ENCODE measurements at places on chromosomes 13 and 19.

- DNase-seq: no peak
Observed at GRCh38 chr19:44588771-44589112, 24.6 kb upstream of the IGSF23 start.

DNA sequence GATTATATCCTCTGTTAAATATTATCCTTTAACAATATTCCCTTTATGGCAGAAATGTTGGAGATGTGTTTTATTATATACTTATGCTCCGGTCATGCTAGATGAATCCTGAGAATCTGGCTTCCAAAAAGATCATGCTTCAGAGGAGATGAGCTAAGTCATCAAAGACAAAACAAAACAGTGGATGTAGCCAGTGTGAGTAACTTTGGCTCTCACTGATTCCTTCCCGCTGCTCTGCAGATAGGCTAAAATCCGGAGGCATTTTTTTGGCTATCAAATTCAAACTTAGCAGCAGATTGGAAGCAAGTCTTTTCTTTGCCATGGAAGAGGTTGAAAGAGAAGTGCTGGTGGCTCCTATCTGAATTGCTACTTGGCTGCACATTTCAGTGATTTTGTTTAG lies 295.9 kb downstream of the GPC6 start:
- no peak for DNase-seq

GRCh38 chr19:295687-296370 lies 4.6 kb upstream of the PLPP2 start:
- no peak for DNase-seq

- DNase-seq: no peak
Observed at GRCh38 chr19:4939466-4939865, 29.4 kb upstream of the KDM4B start.

GRCh38 chr13:28056970-28057712 lies 43.2 kb downstream of the FLT3 start:
- no peak for DNase-seq

DNA sequence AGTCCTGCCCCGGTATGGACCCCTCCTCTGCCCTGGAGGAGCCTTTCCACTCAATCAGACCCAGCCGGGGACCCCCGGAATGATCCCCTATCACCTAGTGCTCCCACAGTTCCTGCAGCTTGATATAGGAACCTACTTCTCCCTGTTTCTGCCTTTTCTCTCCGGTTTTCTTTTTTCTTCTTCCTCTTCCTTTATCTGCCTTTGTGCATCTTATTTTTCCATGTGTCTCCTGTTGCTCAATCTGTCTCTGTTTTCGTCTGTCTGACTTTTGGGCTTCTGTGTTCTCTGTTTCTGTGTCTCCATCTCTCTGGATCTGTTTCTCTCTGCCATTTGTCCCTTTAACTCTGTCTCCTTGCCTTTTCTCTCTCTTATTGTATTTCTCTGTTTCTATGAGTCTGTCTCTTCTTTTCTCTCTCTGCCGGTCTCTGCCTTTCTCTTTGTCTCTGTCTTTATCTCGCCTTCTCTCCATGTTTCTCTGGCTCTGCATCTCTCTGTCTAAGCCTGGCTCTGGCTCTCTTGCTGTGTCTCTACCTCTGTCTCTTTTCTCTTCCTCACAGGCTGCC lies 10.0 kb downstream of the MEGF8 start:
- DNase-seq: no peak

GRCh38 chr13:99689955-99690354 lies 188.7 kb downstream of the TM9SF2 start:
- no peak for DNase-seq

DNA sequence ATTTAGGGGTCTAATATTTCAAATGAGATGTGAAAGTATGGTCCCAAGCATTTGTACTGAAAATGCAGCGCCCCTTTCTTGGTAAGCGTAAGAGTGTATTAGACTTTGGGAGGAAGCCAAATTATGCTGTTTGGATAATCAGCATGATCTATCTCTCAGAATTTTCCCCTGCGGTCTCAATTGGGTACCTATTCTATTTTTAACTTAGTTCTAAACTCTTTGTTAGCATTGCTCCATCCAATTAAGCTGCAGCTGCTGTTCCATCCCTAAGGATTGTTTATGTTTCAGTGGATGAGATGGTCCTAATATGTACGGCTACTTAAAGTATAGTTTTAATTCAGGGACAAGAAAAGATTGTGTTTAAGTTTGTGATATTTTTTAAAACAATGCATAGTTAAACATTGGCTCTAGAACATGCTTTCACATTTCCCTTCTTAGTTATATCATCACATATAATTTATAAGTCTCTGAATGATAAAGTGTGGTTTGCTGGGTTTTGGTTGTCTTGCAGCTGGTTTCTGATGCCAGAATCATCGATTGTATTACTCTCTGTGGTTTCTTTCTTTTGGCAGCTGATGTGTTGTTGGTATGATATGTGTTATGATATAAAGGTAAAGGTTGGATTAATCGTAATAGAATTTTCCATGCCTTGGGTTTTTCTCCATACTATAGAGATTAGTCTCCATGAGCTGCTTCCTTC lies 15.0 kb downstream of the POLR1D start:
- no peak for DNase-seq

DNA sequence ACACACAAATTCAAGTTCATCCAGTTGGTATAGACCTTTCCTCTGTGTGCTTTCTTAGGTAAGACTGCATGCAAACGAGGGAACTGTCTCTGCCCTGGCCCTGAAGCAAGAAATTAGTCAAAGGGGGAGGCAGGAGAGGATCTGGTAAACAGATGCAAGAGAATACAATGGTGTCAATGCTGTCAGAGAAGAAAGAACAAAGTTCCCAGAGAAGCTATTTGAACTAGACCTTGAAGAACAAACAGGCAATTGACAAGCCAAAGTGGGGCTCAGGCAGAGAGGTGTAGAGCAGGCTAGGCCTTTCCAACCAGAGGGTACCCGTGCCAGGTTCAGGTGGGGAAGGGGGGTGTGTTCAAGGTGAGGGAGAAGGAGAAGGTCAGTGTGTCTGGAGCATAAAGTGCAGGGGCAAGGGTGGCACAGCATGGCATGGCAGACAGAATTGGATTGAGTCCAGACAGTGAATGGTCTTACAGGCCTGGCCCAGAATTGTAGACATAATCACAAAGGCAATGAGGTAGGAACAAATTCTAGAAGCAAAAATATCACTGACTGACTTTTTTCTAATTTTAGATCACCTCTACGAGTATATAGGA lies 95.0 kb upstream of the STARD13 start:
- DNase-seq: no peak

DNA sequence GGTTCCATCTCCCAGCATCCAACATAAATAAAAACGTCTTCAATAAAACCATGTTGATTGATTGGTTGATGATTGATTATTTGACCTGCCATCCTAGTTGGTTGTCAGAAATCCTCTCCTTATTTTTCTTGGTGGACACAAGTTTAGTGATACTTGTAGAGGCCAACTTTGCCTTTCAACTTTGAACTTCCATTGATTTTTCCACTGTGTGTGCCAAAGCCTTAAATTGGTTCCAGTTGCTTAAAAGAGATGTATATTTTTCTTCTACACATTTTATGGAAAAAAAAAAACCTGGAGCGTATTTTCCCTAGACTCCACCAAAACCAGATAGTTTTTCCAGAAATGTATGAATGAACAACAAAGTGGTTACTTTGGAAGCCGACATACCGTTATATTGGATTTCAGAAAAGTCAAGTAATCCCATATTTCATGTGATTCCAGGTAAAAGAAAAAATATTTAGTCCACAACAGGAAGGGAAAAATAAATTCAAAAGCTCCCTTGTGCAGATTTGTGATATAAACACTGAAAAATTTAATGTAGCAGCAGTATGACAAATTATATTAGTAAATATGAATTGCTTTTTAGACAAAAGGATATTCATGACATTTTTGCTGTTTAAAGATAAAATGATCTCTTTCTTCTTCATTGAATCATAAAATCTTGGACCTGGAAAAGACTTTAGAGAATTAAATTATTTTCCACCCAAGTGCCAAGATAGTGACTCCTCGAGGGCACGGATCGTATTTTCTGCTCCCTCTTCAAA lies 85.2 kb downstream of the MBNL2 start:
- no peak for DNase-seq

- DNase-seq: peak; percentile 28
Observed at GRCh38 chr19:32404933-32405430, 588 bp upstream of the DPY19L3 start.

DNA sequence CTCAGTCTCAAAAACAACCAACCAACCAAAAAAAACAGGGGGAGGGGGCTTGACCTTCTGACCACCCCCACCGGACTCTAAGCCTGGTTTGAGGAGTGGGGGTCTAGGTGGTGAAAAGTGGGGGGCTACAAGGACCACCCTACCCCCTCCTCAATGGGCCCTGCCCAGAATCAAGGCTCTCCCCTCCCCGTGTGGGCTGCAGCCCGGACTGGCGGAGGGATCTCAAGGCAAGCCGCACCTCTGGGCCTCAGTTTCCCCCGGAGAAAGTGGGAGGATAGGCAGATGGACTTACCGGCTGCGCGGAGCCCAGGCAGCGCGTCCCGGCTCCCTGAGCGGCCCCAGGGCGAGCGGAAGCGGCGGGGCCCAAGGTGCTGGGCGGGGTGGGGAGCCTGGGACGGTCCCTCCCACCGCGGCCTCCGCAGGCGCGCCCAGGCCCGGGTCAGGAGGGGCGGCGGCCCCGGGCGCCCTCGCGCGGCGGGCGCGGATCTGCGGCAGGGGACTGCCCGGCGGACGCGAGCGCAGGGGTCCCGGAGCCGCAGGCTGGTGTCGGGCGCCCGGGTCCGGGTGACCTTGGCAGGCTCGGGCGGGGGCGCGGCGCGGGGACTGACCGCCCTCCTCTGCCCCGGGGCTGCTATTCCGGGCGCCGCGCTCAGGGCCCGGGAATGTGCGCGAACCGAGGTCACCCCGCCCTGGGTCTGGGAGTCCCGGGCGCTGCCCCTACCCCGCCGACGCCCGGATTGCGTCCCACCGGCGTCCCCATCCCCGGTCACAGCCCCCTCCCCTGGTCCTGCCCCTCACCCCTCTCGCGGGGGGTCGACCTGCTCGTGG lies at the start of gene ADAMTSL5:
Gene ADAMTSL5, minus strand, starts transcription at position 349 of the 828 bp plus-strand sequence. CDS start 2,076 bp downstream, outside the sequence.
- DNase-seq: peak; percentile 63

- DNase-seq: no peak
Observed at GRCh38 chr13:33319859-33320258, 34.3 kb upstream of the STARD13 start.

DNA sequence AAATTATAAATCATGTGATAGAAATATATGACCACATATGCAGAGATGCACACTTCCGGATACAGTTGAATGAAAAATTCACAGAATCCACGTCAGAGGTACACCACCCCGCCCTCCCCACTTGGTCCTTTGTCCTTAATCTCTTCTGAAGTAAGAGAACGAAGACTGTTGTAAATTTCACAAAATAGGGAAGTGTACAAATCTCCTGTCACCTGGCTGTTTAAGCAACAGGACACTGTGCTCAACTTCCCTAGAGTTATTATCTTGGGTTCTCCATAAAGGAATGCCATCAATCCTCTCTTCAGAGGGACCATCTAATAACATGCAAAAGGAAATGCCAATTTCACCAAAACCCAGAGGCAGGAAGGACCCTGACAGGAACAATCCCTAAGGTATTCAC lies 10.5 kb upstream of the CEACAM6 start:
- no peak for DNase-seq

DNA sequence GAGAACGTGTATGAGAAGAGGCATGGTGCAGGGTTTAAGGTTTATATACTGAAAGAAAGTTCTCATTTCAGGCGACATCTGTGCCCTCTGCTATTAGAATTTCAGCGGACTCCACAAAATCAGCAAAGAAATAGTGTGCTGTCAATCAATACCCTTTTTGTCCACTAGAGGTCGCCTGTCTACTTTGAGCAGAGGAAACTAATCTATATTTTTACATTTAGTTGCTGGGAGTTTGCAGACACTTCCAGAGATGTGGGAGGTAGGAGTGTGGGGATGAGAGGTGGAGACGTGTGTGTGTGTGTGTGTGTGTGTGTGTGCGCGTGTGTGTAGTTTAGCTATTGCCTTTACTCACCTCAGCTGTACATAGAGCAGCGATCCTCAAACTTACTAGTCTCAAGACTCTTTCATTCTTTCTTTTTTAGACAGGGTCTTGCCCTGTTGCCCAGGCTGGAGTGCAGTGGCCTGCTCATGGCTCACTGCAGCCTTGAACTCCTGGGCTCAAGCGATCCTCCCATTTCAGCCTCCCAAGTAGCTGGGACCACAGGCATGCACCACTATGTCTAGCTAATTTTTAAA lies 9.7 kb downstream of the INAFM1 start:
- DNase-seq: peak; percentile 77

GRCh38 chr13:32824675-32825074 lies 191.5 kb upstream of the KL start:
- no peak for DNase-seq

DNA sequence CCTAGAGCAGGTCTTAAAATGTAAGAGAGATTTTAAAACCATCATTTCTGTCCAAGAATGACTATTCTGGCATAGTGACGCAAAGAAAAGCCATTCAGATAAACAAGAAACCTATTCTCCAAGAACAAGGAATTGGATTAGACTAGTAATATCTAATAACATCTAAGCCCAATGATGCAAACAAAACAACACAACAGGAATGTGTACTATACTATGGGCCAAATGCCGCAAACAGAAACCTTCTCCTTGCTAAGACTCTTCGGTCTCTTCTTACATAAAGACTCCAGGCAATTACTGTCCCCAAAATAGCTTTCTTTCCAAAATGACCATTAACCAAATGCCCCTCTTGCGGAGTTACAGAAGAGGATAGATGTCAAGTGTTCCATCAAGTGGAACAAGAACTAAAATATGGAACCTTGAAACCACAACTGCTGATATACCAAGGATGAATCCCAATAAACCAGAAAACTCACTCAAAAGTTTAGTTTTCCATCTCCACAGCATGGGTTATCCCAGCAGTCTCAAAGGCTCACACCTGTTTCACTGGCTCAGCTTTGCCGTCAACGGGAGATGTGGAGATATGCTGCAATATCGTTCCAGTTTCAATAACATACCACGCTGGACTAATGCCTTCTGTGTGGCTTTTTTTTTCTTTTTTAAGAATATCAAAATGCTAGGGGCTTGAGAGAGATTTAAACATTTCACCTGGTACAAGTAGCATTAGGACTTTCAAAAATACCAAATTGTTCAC lies 76.2 kb downstream of the FOXO1 start:
- DNase-seq: no peak

GRCh38 chr19:5590151-5590864 lies 22.6 kb upstream of the TINCR start:
- DNase-seq: no peak

GRCh38 chr13:112908342-112908741 lies 60.7 kb upstream of the MCF2L start:
- no peak for DNase-seq

- no peak for DNase-seq
Observed at GRCh38 chr13:32676242-32676641, 90.0 kb downstream of the PDS5B start.

DNA sequence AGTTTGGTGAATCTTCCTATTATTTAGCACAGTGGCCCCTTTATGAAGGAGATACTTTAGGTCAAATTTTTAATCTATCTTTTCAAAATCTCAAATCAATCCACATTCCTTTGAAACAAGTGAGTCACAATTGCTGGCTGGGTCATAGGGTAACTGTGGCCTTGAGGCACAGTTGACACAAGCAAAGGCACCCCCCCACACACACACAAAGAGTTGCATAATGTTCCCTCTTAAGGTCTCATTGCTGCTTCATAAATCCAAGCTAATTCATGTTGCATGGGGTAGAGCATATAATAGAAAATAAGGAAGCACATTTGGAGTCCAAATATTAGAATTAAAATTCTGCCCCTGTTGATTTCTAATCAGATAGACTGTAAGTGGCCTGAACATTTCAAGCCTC lies 171.5 kb downstream of the DLEU7 start:
- no peak for DNase-seq

Measured in activated CD4-positive, alpha-beta T cell treated with anti-CD3 and anti-CD28 coated beads, Interleukin-2, amount 10 ng/mL, durations not matched to agents 7 days and 5 days (primary cell).